ENCODE measurements at places on chromosomes 7 and 10.

- DNase-seq = no peak
Observed at GRCh38 chr10:117778241-117778640, 235.7 kb downstream of the EMX2 start.

DNA sequence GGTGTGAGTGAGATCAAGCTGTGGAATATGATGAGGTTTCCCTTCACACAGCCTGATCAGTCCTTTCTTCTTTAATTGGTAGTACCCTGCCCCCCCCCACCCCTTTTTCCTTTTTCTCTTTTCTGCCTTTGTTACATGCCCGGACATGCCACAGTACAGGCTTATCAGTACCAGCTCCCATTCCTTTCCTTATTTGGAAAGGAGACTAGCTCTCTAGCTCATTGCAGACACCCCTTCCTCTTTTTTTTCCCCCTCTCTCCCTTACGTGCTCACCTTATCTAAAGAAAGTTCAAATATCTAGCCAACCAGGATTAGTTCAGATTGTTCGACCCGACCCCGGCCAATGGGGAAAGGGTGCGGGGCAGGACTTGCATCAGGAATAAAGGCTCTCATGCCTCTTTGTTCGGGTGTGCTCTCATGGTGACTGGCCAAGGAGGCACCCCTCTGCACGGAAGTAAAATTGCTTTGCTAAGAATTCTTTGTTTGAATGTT lies 230.4 kb downstream of the ACTR3B start:
- no peak for DNase-seq

DNA sequence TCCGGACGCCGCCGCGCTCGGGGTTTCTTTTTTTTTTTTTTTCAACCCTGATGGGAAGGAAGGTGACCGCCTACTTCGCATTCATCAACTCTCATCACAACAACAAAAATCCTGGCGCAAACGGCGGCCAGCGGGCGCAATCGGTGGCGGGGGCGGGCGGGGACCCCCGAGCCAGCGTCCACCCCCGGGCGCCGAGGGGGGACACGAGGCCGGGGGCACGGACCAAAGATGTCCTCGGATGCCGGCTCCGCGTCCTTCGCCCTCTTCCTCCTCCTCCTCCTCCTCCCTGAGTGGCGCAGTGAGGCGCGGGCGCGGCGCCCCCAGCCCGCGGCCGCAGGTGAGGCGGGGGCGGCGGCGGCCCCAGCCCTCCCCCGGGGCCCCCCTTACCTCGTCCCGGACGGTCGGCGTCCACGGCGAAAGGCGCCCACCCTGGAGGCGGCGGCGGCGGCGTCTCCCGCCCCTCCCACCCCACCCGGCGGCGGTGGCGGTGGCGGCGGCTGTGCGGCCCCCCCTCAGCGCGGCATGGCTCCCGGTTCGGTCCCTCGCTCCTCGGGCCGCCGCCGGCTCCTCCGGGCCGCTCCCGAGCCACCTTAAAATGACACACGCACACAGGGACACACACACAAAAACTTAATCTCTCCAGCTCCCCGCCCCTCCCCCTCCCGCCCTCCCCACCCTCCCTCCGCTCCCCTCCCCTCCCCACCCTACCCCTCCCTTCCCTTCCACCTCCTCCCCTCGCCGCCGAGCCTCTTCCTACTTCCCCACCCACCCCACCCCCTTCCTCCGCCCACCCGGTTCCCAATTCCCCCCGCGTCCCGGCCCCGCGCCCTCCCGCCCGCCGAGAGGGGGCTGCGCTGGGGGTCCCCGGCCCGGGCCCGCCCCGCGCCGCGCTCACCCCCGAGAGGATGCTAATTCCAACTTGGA lies at the start of gene CTBP2:
Gene CTBP2 (minus strand): TSS at position 632 of the 924 bp plus-strand sequence.
- peak; percentile 85 for DNase-seq

GRCh38 chr7:108839076-108839475 lies 269.4 kb downstream of the DNAJB9 start:
- DNase-seq = no peak

DNA sequence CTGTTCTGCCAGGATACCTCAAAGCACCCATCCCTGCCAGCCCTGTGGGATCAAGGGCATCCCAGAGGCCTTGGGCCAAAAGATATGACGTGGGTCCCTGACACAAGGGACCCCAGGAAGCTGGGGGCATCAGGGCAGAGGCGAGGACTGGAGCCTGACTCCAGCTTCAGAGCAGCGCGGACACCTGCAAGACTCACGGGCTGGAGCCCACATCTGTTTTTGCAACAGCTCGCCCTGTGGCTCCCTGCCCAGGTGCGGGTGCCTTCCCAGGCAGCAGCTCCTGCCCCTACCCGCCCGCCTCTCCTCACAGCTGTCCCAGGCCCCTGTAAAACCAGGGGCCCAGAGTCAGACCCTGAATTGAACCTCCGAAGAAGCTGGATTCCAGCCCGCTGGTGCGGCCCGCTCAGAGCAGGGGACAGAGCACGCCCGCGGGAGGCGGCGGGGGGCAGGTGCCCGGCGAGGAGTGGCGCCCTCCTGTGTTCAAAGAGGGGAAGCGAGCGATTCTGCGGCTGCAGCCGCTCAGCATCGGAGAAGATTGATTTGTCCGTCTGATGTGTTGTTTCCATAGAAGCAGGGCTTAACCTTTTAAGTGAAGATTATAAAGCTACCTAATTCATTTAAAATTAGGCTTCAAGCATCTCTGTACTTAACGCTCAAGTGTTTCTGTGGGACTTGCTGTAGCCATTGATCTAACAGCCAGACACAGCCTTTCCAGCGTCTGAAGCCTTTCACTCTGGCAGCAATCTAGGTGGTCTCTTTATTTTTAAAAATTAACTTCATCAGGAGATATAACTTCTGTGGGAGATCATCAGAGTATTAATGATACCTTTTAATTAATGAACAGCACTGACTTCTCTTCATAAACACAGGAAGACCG lies 88.4 kb downstream of the BEND7 start:
- DNase-seq = peak; percentile 85

GRCh38 chr7:107856806-107857540 lies 34.0 kb upstream of the DLD start:
- DNase-seq = no peak

DNA sequence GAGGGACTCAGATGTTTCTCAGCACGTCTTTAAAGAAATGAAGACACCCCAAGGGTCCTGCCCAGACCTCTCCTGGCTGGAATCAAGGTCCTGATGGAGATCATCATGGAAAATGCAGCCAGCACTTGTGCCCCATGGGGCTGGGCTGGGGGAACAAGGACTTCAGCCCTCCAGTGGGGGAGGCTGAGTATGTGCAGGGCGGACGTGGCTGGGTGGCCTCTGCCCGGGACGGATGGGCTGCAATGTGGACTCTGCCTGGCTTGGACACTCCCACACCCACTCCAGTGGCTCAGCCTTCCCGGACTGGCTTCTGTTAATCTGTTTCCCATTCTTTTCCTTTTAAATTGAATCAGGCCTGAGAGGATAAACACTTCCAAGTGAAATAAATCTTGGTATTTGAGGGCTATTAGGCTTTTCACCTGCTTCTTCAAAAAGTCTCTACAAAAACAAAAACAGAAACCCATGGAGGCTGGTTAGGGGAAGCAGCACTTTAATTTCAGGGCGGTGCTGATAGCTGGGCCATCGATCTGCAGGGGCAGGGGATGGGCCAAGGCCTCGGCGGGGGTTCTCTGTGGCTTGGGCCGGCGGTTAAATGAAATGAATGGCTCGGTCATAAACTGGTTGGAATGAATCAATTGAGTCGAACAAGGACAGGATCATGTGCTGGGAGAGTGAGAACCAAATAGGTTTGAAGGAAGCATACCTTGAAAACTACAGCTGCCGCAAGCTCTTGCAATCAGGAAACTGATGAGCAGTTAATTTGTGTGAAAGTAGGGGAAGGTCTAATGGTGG lies 51.4 kb downstream of the ADARB2 start:
- DNase-seq = no peak

DNA sequence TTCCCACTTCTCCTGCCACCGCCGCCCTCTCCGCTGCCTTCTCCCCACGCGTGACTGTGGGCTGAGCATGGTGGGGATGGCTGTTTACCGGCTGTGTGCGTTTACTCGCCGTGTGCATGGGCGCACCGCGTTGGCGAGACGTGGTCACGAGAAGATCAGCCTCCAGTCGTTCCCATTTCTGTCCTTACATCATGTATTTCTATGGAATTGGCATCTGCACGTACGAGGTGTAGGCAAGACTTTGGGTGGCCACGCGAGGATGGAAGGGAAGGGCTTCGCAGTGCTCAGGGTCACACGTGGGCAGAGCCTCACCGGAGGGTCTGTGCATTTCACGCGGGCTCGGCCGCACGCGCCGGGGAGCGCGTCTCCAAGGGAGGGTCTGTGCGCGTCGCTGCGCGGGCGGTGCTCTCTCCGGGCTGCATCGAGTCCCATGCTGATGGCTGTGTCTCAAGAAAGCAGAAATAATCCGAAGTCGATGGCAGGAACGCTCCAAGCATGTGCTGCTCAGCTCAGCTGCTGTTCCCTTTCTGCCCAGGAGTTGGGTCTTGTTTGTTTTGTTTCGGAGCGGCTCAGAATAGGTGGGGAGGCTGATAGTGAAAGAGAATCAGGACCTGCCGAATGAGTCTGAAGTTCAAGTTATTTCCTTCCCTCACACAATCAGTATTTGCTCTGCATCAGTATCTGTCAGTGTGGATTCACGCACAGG lies 973 bp downstream of the CAMK1D start:
- DNase-seq = peak; percentile 47

GRCh38 chr7:75739796-75740672 lies 1.3 kb upstream of the HIP1 start:
- no peak for DNase-seq

- DNase-seq = peak; percentile 29
Observed at GRCh38 chr10:63396133-63396761, 69.5 kb downstream of the JMJD1C start.

- peak; percentile 50 for DNase-seq
Observed at GRCh38 chr10:17038627-17039026, 91.0 kb downstream of the CUBN start.

DNA sequence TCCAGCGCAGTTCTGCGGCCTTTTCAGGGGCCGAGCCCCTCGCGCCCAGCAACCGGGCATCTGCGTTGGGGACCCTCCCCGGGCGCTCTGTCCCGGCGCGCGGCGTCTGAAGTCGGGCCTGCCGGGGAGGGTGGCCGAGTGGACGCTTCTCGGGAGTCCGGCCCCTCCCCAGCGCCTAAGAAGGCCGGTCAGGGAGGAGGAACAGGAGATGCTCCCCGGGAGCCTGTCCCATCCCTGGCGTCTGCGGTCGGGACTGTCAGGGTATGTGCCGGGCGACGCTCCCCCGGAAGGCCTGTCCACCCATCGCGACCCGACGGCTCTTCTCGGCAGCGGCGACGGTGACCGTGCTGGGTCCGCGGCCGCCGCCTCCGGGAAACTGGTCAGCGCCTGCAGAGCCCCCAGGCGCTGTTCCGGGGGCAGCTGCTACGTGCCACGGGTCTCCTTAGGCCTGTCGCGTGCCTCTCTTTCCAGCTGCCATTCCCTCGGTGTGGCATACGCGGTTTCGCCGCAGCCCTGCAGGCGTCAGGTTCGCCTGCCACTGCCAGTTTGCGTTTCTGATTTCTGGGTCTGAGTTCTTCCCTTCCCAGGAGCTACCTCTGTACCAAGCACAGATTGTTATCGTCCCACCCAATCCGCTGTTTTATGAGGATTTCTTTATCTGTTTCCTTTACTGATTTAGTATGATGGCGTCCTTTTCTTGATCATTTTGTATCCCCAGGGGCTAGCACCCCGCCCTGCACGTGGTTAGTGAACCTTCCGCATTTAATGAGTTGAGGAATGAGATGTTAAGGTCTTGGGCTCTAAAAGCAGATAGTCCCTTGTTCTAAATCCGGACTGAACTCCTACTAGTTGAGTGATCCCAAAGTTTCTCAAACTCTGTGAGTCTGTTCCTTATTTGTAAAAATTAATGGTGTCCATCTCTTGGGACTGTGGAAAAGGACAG lies 782 bp downstream of the IFIT5 start:
- DNase-seq = peak; percentile 67

DNA sequence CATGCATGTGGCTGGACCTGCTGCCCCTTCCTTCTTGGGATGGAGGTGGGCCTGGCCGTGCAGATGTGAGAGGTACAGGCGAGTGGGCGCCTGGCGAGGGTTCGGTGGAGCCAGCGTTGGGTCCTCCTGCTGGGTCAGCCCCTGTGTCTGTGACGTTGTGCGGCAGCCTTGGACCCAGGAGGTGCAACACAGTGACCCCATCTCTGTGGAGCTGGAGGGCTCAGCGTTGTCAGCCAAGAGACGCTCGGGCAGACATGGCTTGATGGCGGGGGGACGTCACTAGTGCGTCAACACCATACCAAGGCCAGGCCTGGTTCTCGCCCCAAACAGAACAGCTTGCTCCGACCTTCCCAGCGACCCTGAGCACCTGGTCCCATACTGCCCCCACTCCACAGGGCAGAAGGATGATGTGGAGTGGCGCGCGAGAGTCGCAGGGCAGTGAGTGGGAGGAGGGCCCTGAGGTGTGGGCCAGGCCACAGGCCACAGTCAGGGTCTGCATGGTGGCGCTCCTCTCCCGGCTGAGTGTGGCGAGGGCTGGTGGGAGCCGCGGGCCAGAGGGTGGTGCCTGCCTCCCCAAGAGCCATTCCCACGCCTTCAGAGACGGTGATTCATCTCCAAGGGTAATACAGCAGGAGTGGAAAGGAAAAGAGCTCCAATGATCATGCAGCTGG lies 184.4 kb downstream of the DNAJB6 start:
- DNase-seq = no peak

- no peak for DNase-seq
Observed at GRCh38 chr10:130454543-130455000, 318.4 kb downstream of the GLRX3 start.

DNA sequence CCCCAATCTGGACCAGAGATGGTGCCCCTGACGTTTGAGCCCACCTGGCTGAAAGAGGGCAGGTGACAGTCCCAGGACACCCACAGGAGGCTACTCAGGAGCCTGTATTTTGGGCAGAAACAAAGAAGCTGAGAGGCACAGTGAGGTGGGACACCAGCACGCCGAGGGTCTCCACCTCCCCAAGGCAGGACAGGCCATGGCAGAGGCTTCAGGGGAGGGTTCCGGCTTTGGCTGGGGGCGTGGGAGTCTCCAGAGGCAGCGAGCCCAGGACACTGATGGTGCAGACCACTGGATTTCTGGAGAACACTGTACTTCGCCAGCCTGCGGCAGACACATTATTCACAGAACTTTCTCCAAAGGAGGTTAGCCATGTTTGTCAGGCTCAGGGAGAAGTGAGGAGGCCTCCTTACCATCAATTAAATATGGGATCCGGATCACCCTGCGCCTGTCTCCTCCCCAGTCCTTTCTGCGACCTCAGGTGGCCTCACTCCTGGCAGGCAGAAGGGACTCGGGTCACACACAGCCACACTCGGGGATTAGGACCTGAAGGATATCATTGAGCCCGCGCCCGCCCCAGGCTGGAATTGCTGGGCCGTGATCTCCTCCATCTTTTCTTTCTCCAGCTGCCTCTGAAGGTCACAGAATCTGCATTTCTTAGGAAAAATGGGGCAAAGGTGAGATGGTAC lies 98.3 kb downstream of the MKI67 start:
- DNase-seq = no peak

Data from GM03348 (cell line).